T-helper 2 cell treated with Interferon-gamma antibody and Interleukin-4, amounts not matched to agents 5 μg/mL and 100 μg/mL, for 36 hours (primary cell): ENCODE measurements at places on chromosomes 16 and 17.

- DNase-seq: no peak
Measured at GRCh38 chr16:81607805-81608522, 163.4 kb downstream of the CMIP start.

DNA sequence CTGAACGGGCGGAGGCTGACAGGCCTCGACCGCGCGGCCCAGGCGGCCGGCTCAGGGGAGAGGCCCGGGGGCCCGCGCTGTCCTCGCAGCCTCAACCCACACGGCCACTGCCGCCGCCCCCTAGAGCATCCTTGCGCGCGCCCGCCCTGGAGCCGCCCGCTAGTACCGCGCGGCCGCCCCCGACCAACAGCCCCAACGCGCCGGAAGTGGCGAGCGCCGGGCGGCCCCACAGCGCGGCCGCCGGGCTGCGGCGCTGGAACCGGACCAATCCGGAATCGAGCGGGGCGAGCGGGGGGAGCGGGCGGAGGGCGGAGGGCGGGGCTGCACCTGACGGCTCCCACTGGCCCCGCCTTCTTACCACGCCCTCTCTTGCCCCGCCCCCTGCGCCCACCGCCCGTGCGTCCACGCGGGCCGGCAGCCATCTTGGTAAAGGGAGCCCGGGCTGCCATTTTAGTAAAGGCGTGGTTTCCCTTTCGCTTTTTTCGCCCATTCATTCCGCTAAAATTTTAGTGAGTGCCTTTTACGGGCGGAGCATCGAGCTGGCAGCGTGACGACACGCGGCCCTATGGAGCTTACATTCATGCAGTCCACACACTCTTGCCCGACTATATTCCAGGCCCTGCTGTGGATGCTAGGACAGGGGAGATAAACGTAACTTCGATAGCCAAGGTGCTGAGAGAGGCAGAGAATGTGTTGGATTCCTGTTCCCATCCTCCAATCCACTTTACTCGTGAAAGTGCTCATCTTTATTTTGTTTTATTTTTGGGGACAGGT, at the start of gene XPO6:
Gene XPO6, minus strand, starts transcription at position 208 of the 774 bp plus-strand sequence. CDS start 597 bp downstream, outside the sequence.
- DNase-seq: peak; percentile 97

- DNase-seq: no peak
Measured at GRCh38 chr17:67628580-67629013, 89.1 kb upstream of the NOL11 start.

GRCh38 chr16:6946802-6947201, 385.8 kb upstream of the RBFOX1 start:
- no peak for DNase-seq

DNA sequence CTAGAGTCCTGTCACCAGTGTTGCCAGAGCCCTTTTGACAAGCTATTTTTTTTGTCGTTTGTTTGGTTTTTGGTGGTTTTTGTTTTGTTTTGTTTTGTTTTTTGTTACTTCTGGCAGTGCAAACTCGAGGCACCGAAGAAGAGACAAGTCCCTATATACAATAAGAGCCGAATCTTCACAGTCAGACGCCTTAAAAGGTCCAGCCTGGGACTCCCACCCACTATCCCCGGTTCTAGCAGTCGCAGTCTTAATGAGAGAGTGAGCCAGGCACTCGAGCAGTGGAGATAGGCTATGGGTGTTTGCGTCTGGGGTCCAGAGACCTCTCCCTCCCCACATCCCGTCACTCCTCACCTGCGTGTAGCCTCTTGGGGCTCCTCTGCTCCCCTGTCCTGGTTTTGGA, 1.9 kb downstream of the OR1F1 start:
- DNase-seq: no peak

DNA sequence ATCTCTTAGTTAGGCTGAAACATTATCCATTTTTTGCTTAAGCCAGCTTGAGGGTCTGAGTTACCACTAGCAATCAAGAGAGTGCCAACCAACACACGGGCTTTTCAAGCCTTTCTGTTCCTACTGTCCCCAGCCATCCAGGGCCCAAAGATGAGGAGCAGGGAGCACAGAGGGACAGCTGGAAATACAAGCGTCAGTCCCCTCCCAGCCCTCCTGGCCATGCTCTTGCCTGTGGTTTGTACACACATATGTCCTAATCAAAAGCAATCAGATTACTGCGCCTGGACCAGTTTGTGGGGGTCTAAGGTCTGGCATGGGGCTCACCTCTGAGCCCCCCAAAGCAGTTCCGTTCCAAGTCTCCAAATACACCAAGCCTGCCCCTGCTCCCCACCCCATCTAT, 3.5 kb downstream of the CORO7 start:
- no peak for DNase-seq

- DNase-seq: no peak
Measured at GRCh38 chr16:88533381-88533917, 36.8 kb upstream of the ZC3H18 start.

GRCh38 chr17:57766318-57766943, 21.3 kb upstream of the CCDC182 start:
- no peak for DNase-seq

DNA sequence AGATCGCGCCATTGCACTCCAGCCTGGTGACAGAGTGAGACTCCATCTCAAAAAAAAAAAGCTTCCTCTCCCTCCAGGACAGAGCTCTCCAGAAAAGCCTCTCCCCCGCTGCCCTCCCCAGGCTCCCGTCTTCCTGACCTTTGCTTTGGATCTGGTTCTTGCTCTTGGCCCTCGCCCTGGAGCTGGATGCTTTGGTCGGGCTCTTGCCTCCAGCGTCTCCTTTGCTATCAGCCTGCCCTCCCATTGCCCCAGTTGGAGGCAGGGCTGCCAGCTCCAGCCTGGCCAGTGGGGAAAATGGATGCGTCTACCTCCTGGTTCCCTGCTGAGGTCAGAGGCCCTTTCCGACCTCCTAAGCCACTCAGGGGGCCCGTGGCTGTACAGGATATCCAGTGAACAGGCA, 35.9 kb downstream of the TRARG1 start:
- no peak for DNase-seq

DNA sequence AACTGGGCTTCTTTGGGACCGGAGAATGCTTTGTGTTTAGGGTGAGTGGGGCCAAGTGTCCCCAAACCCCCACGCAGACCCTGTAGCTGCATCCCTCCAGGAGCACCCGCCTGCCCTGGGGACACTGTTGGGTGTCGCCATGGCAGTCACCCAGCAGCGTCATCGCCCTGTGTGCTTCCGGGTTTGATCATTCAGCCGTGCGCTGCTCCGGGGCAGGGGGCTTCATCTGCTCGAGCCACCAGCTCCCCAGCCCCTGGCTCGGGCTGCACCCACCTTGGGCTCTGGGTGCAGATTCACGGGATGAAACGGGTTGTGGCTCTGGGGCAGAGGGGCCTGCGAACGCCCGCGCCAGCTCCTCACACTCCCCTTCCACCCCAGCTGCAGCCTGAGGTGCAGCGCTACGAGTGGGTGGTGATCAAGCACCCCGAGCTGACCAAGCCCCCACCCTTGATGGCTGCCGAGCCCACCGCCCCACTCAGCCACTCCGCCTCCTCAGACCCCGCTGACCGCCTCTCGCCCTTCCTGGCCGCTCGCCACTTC, 13.8 kb upstream of the ATP6V0C start:
- DNase-seq: no peak

- no peak for DNase-seq
Measured at GRCh38 chr17:227078-227945, 45.9 kb upstream of the DOC2B start.

DNA sequence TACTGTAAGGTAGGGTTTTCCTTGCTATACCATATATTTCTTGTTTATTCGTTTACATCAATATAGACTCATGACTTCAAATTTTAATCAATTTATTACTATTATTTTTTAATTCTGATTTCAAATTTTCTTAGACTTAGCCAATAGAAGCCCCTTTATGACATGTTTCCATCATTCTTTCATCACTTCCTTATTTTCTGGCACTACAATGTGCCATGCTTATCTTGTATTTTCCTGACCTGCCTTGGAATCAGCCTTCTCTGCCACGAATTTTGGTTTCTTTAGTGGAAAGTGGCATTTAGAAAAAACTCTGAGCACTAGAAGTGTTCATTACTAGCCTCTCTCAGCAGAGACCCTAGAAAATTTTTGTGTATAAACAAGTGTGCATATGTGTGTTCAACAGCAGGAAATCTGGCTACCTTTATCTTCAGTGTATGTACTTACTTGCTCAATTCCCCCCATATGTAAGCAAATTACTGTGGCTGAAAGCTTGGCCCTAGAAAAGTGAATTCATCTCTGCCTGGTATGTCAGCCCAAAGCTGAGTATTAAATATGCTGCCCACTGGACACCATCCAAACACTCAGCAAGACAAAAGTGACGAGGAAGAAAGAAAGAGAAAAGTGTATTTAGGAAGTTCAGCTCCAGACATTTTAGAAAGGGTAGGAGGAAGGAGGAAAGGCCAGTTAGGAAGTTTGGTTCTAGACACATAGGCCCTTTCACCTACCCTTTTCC, 4.0 kb downstream of the STXBP4 start:
- DNase-seq: no peak

GRCh38 chr17:19650826-19651225, 2.3 kb downstream of the ALDH3A2 start:
- DNase-seq: no peak
